ENCODE measurements at places on chromosomes 5 and 9.

DNA sequence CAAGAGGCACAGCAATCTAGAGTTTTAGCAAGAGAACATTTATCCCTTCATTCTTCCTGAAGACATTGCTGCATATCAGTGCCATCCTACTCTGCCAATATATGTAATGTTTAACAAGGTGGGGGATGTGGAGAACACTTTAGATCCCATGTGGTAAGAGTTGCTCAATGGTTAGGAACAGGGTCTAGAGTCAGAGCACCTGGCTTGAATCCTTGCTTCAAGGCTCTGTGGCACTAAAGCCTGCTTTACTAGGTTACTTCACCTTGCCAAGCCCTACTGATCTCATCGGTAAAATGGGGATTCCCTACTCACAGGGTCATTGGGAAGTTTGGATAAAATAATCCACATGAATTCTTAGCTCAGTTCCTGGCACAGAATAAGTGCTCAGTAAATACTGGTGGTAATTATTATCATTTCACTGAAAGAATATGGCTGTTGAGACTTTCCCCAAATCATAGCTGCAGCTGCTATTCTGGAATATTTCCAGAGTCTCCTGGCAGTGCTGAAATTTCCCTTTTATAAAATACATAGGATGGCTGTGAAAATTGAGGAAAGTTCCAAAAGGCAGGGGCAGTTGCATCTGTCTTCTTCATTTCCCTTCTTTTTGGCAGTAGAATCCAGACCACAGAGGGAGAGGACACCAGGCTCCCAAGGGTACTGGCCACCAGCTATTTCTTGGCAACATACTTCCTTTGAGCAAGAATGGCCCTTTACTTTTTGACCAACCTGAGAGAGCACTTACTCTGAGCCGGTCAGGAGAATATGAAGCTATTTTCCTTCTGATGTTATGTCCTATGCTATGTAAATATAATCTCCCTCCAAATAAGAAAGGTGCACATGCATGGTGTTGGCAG lies 142.8 kb downstream of the PALM2AKAP2 start:
- no peak for DNase-seq

- no peak for DNase-seq
These were observed 26.4 kb upstream of the UGT3A1 start for GRCh38 chr5:36017622-36018021.

DNA sequence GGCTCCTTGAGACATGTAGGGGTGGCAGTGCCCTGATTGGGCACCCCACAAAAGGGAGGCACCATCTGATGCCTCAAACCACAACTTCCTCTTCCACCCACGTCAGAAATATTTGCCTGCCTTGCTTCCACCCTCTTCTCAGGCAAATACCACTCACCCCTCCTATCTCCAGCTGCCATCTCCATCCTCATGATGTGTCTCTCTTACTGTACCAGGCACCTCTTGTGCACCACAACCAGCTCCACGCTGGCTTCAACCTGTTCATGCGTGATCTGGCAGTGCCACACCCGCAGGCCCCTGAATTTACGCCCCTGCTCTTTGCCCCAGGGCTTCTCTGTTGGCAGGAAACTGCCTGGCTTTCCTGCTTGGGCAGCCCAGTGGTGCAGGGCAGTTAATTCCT lies 87.8 kb upstream of the HSPA9 start:
- no peak for DNase-seq

GRCh38 chr5:103357636-103358035 lies 99.1 kb downstream of the MACIR start:
- DNase-seq, result no peak

- no peak for DNase-seq
These were observed 159.6 kb upstream of the TAS2R1 start for GRCh38 chr5:9789777-9790176.

All from effector CD4-positive, alpha-beta T cell (primary cell).